ENCODE measurements at places on chromosomes 6 and 20.

GRCh38 chr20:9492067-9492466 lies 22.3 kb upstream of the LAMP5 start:
- no peak for DNase-seq

- no peak for DNase-seq
Observed at GRCh38 chr6:151179321-151179720, 60.4 kb upstream of the AKAP12 start.

DNA sequence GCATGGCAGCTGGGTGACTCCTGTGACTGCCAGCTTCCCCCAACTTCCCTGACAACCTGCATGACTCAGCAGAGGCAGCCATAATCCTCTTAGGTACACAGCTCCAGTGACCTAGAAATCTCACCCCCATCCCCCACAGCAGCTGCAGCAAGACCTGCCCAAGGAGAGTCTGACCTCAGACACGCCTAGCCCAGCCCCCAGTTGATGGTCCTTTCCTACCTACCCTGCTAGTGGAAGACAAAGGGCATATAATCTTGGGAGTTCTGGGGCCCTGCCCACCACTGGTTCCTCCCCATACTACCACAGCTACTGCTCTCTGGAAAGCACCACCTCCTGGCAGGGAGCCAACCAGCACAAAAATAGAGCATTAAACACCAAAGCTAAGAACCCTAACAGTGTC lies 90.2 kb downstream of the F13A1 start:
- no peak for DNase-seq

GRCh38 chr6:69456086-69456485 lies 340.7 kb downstream of the LMBRD1 start:
- no peak for DNase-seq

- DNase-seq, result no peak
Observed at GRCh38 chr6:17470938-17471327, 77.5 kb downstream of the CAP2 start.

DNA sequence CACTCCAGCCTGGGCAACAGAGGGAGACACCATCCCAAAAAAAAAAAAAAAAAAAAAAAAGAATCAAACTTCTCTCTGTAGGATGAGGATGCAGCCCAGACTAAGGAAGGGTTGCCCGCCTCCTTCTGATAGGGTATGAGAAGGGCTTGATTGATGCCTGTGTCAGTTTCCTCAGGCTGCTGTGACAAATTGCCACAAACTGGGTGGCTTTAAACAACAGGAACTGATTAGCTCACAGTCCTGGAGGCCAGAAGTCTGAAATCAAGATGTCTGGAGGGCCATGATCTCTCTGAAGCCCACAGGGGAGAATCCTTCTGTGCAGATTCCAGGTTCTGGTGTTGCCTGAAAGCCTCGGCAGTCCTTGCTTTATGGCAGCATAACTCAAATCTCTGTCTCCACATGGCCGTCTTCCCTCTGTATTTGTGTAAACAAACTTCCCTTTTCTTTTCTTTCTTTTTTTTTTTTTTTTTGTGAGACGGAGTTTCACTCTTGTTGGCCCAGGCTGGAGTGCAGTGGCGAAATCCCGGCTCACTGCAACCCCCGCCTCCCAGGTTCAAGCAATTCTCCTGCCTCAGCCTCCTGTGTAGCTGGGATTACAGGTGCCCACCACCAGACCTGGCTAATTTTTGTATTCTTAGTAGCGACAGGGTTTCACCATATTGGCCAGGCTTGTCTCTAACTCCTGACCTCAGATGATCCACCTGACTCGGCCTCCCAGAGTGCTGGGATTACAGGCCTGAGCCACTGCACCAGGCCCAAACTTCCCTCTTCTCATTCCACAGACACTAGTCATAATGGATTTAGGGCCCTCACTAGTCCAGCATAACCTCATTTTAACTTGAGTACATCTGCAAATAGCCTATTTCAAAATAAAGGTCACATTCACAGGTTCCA lies 11.2 kb upstream of the CDK19 start:
- DNase-seq, result no peak

GRCh38 chr6:111745186-111745585 lies 128.1 kb downstream of the FYN start:
- no peak for DNase-seq

- DNase-seq, result no peak
Observed at GRCh38 chr6:5592886-5593519, 331.7 kb downstream of the FARS2 start.

DNA sequence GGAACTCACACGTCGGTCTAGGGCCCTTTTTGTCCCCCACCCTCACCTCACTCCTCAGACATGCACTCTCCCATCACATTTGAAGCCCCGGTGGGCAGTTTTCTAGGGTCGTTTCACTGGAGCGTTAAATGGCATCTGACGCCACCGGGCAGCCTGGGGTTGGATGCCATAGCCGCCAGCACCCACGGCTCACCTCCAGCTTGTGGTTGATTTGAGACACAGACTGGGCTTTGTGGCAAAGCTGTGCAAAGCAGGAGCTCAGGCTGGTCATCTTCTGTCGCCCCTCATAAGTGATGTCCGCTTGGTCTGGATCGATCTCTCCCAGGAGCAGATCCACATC lies 530 bp downstream of the GOPC start:
- no peak for DNase-seq

Measured in Kasumi-1 (cell line).